ENCODE measurements at places on chromosomes 7 and 10.

DNA sequence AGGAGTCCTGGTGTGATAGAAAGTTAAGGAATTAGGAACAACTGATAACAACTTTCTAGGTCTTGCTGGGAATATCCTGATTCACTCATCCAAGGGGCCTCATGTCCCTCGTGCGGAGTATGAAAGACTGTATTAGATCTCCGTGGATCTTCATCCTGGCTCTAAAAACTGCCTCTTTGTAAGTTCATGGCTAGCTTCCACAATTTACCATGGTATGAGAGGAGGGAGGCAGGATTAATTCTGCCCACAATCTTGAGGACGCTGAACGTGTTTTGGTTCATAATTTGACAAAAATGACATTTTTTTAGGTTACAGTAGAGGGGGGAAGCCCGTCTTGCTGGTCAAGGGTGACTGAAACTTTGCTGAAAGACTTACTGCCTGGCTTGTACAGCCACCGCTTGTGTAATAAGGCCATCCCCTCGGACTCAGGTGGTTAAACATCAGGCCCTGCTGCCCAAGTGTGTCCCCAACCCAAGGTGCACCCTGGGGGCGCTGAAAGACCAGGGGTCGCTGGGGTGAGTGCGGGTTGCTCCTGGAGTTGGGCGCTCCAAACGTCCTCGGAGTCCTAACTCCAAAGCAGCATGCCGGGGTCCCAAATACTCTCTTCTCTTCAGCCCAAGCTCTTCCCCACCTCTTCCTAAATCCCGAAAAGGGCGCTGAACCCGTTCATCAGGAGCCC is 733 bp downstream of the HIBADH start:
- DNase-seq, result no peak

DNA sequence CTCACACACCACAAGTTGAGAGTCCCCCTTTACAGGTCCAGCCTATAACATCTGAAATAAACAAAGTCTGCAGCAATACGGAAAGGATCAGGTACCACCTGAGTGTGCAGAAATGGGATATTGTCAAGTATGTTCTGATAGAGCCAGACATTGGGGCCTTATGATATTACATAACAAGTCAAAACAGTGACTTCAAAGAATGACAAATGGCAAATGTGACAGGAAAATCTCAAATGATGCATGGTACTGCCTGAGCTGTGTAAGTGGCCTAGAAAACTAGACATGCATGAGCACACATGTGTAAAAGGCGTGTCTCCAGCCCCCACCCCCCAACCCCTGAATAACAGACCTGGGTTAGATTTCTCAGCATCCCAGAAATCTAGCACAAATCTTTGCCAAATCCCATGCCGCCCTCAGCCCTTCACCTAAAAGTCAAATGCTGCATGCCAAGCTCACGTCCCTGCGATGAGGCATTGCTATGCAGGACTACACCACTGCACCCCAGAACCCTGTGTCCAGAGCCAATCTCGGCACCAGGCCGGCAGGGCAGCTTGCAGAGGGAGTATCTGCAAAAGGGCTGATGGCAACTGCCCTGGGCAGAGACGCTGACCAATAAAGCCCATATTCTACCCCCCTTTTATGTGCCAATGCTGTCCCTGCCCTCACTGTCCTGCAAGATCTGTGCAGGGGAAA is 58.8 kb downstream of the PRKAG2 start:
- no peak for DNase-seq

- DNase-seq, result no peak
Measured at GRCh38 chr7:82839063-82839462, 323.6 kb downstream of the PCLO start.

DNA sequence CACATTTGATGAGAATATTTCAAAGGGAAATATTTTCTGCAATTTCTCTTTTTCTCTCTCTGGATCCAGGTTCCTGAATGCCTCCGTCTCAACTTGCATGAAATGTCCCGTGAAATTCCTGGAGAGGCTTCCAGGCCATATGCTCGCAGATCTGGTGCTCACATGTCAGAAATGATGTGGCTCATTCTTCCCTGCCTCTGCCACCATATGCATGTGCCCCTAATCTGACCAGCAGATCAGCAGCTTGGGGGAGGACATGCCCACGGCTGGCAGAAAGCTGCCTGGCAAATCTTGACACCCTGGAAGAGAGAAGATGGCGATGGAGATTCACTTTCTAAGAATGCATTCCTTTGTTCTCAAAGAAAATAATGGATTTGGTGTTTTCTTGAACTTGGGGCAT is 490.7 kb downstream of the RPS24 start:
- DNase-seq, result peak; percentile 5

GRCh38 chr7:3832199-3832598 is 531.1 kb downstream of the SDK1 start:
- no peak for DNase-seq

DNA sequence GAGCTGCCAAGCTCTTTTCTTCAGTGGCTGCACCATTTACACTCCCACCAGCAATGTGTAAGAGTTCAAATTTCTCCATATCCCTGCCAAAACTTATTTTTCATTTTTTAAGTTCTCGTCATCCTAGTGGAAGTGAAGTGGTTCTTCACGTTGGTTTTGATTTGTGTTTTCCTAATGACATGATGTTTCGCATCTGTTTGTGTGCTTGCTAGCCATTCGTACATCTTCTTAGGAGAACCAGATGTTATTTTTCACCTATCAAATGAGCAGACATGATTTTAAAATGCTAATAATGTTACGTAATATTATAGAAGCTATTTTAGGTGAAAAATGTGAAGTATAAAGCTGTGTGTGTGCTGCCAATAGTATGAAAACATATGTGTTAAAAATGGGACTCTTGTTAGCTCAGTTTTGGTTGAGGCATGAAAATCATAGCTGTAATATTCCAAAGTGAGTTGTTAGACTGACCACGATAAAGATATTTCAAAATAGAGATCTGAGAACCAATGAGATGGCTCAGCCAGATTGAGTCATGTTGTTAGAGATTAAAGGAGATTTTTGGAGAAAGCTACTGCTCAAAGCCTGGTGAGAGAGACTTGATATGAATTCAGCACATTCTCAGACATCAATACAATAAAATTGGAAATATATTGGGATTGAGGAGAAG is 25.9 kb upstream of the GALNT11 start:
- no peak for DNase-seq

DNA sequence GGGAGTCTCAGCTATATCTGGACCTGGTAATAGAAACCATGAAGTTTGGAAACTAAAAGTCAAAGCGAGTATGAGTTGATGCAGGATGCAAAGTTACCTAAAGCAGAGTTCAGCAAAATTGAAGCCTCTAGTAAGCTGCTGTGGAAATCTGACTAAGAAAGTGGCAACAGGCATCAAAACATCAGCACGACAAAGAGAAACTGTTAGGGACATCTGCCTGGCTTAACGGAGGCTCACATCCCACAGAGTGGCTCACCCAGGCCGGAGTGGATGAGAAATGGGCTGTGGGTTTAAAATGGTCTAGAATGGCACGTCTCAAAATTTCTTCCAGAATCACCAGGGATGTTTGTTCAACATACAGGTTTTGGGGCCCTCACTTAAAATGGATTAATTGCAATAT is 164.1 kb upstream of the NPY start:
- DNase-seq, result no peak

- DNase-seq, result no peak
Measured at GRCh38 chr10:122780391-122780790, 65.3 kb downstream of the CUZD1 start.

DNA sequence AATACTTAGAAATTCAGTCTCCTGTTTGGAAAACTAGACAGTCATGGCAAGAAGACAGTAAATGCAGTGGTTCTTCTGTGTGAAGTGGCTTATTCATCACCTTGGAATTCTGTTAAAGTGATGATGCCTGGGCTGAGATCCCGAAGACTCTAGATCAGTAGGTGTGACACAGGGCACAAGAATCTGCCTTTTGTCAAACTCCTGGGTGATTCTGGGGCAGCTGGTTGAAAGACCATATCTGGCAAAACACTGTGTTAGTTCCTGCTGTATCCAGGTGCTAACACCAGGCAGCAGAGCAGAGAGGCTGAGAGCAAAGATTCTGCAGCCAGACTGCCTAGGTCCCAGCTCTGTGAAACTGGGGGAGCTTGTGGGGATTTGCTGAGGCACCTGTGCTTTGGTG is 26.5 kb downstream of the MRC1 start:
- no peak for DNase-seq

DNA sequence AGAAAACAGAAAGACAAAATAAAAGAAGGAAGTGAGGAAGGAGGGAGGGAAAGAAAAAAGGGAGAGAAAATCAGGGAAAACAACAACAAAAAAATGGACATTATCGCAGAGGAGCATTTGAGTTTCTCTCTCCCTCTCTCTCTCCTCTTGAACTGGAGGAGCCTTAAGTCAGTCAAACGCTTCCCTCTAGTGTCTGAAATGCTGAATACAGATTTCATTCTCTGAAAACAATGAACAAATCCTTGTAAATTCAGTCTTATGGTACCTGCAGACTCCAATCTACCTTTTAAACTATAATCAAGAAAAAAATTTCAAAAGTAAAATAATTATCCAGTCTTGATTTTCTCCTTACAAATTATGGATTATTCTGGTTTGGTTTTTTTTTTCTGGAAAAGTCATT is 89.2 kb upstream of the PFKP start:
- no peak for DNase-seq

DNA sequence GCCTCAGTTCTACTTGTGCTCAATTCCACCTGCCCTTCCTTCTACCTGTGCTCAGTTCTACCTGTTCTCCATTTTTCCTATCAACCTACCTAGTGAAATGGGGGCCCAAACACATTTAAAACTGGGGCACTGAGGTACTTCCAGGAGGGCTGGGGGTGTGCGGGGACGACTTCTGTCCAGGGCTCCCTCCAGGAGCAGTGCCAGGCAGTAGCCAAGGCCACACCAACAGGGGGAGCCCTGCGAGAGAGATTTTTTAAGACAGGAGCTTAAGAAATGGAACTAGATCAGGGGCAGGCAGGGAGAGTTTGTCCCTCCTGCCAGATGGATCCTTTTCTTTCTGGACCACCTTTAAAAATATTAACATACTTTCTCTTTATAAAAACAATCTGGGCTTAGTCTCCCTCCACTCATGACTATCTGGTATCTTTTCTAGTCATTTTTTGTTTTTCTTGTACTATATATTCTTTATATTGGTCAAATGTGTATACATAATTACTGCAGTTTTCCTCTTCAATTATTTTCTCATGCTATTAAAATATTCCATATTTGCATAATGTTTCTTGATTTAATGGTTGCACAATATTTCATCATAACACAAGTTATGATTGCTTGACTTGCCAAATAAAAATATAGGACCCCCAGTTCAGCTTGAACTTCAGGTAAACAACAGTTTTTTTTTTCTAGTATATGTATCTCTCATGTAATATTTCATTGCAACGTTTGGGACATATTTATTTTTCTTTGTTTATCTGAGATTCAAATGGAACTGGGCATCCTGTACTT is 47.3 kb upstream of the INSYN2A start:
- DNase-seq, result no peak

- no peak for DNase-seq
Measured at GRCh38 chr10:47400251-47400650, 16.2 kb upstream of the ZNF488 start.

DNA sequence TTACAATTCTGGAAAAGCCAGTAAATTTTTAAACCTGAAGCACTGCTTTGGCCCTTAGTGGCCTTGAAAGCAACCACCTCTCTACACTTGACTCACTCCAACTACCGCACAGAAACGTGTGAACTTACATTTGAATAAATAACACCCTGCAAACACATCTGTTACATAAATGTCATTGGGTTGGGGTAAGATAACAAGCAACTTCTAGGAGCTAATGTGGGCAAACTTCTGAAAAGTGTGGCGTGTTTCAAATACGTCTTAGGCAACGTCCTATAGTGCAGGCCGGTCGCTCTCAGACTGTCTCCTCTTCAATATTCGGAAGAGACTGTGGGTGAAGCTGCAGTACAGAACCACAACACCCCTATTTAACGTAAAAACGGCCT is 474 bp downstream of the ORC5 start:
- DNase-seq, result no peak

DNA sequence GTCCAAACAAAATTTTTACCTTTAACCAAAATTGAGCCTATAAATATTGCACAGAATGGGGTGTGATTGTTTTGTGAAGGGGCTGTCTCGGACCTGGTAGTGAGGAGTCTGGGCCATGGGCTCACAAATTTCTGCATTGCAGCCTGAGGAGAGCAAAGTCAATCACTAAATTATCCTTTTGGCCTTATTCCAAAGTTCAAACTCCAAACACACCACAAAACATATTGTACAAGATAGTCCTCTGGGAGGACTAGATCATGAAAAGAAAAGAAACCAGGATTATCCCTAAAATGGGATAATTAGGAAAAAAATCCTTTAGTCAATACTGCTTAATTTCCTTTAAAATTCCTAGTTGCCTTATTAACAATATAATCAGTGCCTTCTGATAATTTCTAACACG is 115.5 kb downstream of the BUB3 start:
- DNase-seq, result no peak

- DNase-seq, result no peak
Measured at GRCh38 chr10:5581670-5582566, 57.2 kb downstream of the CALML3 start.

GRCh38 chr10:78305311-78305710 is 271.6 kb downstream of the RPS24 start:
- DNase-seq, result no peak

DNA sequence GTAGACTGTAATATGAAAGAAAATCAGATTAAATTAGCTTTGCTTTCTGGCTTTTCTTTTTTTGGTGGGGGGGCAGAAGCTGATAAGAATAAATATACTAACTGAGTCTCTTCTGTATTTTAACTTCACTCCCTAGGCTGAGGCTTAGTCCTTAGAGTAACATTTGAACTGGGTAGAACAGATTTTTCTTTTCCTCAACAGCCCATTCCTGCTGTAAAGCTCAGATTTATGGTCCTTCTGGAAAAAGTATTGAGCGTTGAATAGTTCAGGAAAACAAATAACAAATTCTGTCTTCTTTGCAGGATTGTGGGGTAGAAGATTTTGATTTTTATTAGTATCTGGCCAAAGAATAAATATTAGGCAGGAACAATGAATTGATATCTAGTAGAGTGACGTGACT is 17.9 kb downstream of the SGPL1 start:
- DNase-seq, result no peak

Measured in NCI-H446 treated with DMSO at 0.1 percent for 48 hours (cell line).